ENCODE measurements at places on chromosomes 6 and 20.

DNA sequence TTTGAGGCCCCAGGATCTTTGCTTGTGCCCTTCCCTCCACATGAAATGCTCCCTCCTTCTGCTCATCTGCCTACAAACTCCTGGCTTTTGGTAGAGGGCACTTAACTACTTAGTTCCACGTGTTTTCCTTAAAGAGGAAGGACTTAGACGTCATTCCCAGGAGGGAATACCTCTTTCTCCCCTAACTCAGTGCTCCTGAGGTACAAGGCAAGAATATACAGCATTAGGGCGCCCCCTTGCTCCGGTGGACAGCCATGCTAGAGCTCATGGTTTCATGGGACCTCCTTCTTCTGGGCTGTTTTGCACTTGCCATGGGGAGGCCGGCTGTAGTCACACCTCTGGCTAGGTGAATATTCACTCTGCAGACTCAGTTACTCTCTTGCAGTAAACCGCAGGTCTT lies 93.8 kb upstream of the LY86 start:
- DNase-seq = no peak

GRCh38 chr6:66964216-66964615 lies 1257.2 kb upstream of the EYS start:
- DNase-seq = no peak

DNA sequence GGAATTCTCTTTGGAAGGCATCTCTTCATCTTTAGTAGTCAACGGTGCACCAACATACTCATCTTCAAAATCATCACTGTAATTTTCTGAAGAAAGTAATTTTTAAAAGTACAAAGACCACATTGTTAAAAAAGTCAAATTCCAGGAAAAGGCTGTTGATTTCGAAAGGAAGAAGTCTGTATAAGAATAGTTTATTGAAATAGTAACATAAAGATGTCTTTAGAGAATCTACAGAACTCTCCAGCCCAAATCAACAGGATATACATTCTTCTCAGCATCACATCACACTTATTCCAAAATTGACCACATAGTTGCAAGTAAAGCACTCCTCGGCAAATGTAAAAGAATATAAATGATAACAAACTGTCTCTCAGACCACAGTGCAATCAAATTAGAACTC lies 23.4 kb downstream of the CEP162 start:
- no peak for DNase-seq

DNA sequence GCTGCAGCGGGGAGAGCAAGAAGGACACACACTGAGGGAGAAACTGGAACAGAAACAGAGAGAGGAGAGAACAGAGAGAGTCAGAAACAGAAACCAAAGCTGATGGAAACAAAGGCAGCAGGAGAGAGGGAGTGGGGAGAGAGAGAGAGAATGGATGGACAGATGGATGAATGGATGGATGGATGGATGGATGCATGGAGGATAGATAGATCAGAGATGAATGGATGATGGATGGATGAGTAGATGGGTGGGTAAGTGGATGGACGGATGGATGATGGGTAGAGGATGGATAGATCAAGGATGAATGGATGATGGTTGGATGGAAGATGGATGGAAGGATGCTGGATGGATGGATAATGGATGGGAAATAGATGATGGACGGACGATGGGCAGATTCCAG lies 35.0 kb upstream of the PHACTR3 start:
- no peak for DNase-seq

DNA sequence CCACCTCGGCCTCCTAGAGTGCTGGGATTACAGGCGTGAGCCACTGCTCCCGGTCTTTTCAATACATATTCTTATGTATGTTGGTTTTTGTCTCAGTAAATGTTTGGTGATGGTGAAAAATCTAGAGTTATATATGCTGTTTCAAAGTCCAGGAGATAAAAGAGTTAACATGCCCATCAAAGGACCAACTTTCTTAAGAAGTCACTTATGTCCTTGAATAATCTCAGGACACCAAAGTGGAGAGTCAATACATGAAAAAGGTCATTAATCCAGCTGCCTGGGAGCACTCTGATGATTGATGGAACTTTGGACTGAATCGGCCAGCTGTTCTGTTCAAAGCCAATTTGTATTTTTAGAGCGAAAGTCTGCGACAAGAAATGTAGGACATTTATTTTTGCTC lies 59.8 kb upstream of the HDAC2 start:
- DNase-seq = no peak

- no peak for DNase-seq
These were observed 43.7 kb downstream of the PYGB start for GRCh38 chr20:25291432-25292133.

DNA sequence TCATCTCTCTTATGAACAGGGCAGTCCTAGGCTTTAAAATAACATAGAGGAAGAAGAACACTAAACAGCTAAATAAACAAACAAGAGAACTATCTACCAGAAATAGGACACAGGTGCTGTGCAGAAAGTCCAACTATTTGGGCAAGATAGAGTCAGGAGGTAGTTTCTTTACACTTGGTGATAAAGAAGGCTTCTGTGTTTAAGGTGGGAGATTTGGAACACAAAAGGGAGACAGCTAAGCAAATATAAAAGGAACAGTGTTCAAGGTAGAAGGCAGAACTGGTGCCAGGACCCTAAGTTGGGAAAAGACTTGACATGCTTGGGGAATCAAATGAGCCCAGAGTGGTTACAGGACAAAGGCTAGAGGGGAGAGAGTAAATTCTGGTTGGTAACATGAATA lies 110.5 kb downstream of the MANEA start:
- no peak for DNase-seq

GRCh38 chr6:170281331-170282292 lies 9.3 kb downstream of the DLL1 start:
- DNase-seq = no peak

- no peak for DNase-seq
These were observed 609 bp downstream of the PGM3 start for GRCh38 chr6:83192456-83192855.

GRCh38 chr6:39223555-39223954 lies 5.7 kb downstream of the KCNK5 start:
- no peak for DNase-seq

- no peak for DNase-seq
These were observed 8.1 kb upstream of the DLGAP4 start for GRCh38 chr20:36298061-36298460.

GRCh38 chr6:29968130-29968529 lies 25.8 kb downstream of the HLA-A start:
- no peak for DNase-seq

DNA sequence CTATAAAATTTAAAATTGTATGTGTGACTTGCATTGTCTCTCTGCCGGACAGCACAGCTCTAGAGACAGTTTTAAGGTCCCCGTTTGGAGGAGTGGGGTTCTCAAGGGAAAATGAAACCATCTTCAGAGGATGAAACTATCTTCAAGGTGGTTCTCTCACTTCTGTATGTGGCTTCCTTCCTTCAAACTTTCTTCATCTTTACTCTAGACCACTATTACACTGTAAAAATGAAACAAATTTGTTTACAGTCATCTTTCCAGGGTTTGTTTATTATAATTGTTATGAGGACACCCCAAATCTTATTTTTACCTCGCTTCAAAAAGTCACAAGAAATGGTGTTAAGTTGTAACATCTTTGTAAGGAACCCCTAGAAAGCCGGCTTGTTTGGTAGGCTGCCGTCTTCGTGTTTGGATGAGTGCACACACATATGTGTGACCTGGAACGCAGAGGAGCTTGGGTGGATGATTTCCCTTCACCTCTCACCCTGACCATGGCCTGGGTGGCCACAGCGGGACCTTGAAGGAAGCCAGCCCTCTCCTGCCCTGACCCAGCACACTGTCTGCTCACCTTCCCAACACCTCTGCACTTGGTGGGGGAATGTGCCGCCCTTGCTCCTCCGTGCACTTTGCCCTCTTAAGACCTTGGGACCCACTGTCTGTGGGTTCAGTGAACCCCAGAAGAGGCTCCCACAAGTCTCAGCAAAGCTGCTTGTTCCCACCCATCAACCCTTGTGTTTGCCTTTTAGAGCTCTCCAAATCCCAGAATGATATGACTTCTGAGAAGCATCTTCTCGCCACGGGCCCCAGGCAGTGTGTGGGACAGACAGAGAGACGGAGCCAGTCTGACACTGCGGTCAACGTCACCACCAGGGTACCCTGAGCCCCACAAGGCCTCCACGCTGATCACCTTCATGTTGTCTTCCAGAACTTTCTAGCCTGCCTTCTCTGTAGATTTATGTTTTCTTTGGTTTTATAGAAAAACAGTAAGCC lies 67.8 kb downstream of the SYTL3 start:
- no peak for DNase-seq

DNA sequence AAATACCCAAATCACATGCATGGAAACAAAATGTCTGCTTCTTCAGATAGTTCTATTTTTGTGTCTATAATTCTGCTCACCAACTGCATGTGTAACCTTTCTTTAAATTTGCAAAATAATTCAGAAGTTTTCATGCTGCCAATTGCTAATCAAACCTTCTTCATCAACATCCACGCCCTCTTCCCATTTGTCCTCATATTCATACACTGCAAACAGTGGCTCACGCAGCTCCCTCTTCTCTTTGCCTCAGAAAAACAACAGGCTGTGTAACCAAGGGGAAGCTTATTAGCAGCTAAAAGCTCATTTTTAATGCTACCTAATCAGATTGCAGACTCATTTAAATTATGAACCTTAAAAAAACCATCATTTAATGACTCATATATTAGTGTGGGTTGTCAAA lies 555.0 kb upstream of the EPHA7 start:
- no peak for DNase-seq

DNA sequence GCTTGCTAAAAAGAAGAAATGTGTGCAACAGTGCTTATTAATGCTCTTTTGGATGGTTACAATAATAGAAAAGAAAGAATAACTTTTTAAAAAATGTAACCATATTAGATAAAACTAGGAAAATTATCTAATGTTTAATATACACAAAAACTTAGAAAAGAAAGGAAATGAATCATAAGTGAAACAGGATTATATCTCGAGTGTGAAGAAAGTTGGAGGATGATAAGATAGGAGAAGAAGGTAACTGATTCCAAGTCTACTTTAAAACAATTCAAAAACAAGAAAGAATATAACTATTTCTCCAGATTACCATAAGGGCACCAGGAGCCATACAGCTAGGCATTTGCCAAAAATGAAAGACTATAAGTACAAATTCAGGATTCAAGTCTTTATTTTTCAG lies 73.0 kb downstream of the PHIP start:
- no peak for DNase-seq

DNA sequence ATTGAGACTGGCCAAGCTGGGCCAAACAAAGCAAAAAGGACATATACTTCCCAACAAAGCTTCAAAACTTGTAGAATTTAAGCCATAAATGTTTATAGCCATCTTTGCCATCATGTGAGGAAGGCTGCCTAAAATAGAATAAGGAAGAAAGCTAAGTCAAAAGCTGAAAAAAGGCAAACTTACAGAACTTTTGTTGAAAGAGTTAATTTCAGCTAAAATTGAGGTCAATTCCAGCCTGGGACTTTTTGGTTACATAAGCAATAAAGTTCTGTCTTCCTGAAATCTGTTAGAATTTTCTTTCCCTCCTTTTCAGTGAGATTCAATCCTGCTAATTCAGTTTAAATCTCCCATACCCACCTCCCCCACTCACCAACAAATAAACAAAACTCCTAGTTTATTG lies 227.9 kb upstream of the MARCKS start:
- no peak for DNase-seq

GRCh38 chr20:1334761-1335160 lies 5.8 kb upstream of the SDCBP2 start:
- no peak for DNase-seq

DNA sequence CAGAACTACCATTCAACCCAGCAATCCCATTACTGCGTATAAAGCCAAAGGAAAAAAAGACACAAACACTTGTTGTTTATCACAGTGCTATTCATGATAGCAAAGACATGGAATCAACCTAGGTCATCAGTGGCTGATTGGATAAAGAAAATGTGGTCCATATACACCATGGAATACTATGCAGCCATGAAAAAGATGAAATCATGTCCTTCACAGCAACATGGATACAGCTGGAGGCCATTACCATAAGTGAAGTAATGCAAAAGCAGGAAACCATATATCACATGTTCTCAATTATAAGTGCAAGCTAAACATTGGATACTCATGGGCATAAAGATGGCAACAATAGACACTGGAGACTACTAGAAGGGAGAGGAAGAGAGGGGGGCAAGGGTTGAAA lies 299.6 kb downstream of the ADGRG6 start:
- DNase-seq = no peak

DNA sequence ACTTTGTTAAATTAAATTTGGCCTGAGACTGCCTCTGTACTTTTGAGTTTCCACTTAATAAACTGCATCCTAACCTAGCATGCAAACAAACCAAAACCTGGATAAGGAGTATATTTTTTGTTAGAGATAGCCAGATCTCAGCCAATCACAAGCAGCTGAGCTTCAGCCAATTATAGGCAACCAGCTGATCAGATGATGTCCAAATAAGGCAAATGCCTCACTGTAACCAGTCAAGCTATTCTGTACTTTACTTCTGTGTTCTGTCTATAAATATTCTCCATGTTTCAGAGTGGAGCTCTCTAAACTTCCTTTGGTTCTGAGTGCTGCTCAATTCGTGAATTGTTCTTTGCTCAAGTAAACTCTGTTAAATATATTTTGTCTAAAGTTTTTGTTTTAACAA lies 194.6 kb upstream of the RGS17 start:
- no peak for DNase-seq

DNA sequence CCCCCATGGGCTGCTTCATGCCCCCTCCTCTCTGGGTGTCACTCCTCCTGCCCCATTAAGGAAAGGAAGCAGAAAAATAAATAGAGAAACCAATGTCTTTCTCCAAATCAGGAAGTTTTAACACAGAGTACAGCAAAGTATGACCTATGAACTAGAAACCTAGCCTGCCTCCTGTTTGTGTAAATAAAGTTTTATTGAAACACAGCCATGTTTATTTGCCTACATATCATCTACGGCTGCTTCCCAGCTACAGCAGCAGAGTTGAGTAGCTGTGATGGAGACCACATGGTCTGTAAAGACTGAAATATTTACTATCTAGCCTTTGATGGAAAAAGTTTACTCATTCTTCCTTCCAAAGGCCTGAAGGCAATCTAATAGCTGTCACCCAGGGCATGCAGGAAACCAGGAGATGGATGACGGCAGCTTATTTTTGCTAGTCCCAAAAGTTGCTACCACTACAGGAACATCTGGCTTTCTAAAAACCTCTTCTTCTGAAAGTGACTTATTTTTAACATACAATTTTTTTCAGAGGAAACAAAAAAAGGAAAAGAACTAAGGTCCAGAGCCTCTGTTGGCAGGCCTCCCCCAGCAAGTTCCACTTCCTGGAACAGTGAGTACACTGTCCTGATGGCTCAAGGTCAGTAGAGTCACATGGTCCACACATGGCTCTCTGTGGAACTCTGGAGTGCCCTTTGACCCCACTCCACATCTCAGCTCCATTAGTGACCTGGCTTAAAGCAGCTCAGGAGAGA lies 287.8 kb downstream of the PTPRT start:
- DNase-seq = no peak

DNA sequence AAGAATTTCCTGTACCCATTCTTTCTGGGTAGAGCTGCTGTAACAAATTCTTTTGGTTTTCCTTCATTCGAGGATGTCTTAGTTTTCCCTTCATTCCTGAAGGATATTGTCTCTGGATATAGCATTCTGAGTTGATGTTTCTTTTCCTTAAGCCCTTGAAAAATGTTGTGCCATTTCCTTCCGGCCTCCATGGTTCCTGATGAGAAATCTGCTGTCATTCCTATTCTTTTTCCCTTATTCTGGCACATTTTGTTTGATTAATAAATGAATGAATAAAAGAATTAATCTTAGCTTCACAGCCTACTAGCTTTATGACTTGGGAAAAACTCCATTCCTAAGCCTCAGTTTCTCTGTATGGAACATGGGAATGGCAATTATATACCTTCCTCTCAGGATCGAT lies 173.1 kb downstream of the EYA2 start:
- no peak for DNase-seq

Data from NCI-H1048 (cell line).